ENCODE measurements at places on chromosomes 1 and 21.

GRCh38 chr1:53822931-53823330, 15.2 kb downstream of the NDC1 start:
- H3K4me3 ChIP-seq = no peak overlapping the region
- no peak overlapping the region for H3K27ac ChIP-seq
- DNase-seq = no peak
- H3K4me1 ChIP-seq = no peaks in the 10 kb centered on the region
- no peaks in the 10 kb centered on the region for H3K27me3 ChIP-seq

DNA sequence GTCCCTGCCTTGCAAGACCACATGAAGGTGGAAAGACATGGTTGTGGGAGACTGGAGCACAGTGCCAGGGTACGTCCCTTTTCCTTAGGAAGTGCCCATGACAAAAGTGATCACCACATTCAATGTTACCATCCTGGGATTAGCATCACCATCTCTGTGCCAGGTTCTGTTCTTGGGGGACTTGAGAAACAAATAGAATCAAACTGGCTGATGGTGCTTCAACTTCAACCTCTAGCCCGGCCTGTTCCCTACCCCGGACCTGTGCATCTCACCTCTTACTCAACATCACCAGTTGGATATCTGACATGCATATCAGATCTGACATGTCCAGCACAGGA, 153.3 kb downstream of the GRIK3 start:
- no peaks in the 10 kb centered on the region for H3K36me3 ChIP-seq
- H3K27ac ChIP-seq = no peak overlapping the region
- H3K4me1 ChIP-seq = peaks cover 2% of the 10 kb centered on the region
- no peak overlapping the region for H3K4me3 ChIP-seq

DNA sequence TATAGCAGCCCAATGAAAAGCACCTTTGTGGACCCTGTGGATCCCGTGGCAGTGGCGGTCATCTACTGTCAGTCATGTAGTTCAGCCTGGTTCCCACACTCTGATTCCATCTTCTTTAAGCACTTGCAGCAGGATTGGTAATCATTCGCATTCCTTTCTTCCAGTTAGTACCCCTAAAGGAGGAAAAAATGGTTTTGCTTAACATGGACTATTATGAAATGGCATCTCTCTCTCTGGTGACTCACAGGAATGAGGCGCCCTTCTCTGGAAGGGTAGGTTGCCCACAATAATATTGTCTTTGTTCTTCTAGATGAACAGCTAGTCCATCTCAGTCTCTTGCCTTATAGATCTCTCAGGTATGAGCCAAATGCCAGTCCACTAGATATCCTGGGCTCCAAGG, 127.9 kb upstream of the MROH9 start:
- no peaks in the 10 kb centered on the region for H3K4me1 ChIP-seq
- no peak overlapping the region for H3K27ac ChIP-seq
- DNase-seq = no peak
- peaks cover 4% of the 10 kb centered on the region for H3K27me3 ChIP-seq

GRCh38 chr1:14648896-14649855, 50.7 kb downstream of the KAZN start:
- H3K4me3 ChIP-seq = no peak overlapping the region
- H3K27ac ChIP-seq = no peak overlapping the region
- H3K36me3 ChIP-seq = no peaks in the 10 kb centered on the region
- no peaks in the 10 kb centered on the region for H3K4me1 ChIP-seq
- H3K27me3 ChIP-seq = peaks cover 4% of the 10 kb centered on the region
- no peak for DNase-seq

GRCh38 chr1:204313675-204314074, 46.1 kb downstream of the PLEKHA6 start:
- no peak for DNase-seq
- H3K4me1 ChIP-seq = peaks cover 17% of the 10 kb centered on the region
- H3K4me3 ChIP-seq = peak overlapping the region; percentile 70
- peaks cover 16% of the 10 kb centered on the region for H3K27me3 ChIP-seq
- no peak overlapping the region for H3K27ac ChIP-seq
- peaks cover 3% of the 10 kb centered on the region for H3K36me3 ChIP-seq

- peaks cover 14% of the 10 kb centered on the region for H3K4me1 ChIP-seq
- peaks cover 8% of the 10 kb centered on the region for H3K36me3 ChIP-seq
- peak overlapping the region; percentile 79 for H3K27ac ChIP-seq
- H3K27me3 ChIP-seq = no peaks in the 10 kb centered on the region
- no peak overlapping the region for H3K4me3 ChIP-seq
These were observed 20.5 kb upstream of the NPHP4 start for GRCh38 chr1:6012529-6013318.

DNA sequence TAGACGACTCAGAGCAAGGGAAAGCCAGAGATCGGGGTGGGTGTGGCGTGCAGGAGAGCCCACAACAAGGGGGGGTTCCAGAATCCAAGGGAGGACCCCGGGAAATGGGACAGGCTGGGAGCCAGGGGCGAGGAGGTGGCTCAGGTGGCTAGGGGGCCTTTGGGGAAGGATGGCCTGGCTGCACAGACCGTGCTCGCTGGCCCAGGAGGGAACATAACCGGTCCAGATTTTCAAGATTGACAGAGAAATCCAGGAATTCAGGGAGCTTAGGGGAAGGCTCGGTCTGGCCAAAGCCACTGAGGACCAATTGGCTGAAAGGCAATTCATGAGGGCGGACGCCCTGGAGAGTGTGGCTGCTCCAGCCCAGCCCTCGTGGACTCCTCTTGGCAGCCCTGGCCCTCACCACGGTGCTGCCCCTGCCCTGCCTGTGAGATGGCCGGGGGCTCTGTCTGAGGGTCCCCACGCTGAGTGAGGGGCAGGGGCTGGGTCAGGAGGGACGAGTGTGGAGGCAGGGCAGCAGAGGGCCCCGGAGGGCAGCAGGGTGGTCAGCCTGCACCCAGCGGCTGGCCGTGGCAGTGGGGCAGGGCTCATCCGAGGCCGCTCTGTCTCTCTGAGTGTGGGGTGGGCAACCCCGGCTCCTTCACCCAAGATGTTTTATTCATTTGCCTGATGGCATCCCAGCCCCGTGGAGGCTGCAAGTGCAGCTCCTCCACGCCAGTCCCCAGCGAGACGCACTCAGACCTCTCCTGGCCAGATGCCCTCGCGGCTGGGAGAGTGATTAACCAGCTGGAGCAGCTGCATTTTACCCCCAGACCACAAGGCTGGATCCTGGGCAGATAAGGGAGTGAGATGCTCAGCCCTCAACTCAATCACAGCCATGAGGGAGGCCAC, 5.6 kb upstream of the LRRC3 start:
- DNase-seq = no peak
- H3K27ac ChIP-seq = no peak overlapping the region
- no peaks in the 10 kb centered on the region for H3K4me1 ChIP-seq
- no peak overlapping the region for H3K4me3 ChIP-seq
- H3K36me3 ChIP-seq = peaks cover 2% of the 10 kb centered on the region

All from memory B cell (primary cell).